Activated CD4-positive, alpha-beta T cell treated with anti-CD3 and anti-CD28 coated beads, Interleukin-2, amount 50 U/mL, for 1 hour (primary cell): ENCODE measurements at places on chromosomes 2 and 18.

- no peak for DNase-seq
Observed at GRCh38 chr2:43832457-43832856, 6.2 kb downstream of the ABCG5 start.

- no peak for DNase-seq
Observed at GRCh38 chr18:2956056-2956455, 56.9 kb downstream of the LPIN2 start.

GRCh38 chr2:232516551-232516950 lies 3.6 kb upstream of the PRSS56 start:
- no peak for DNase-seq

GRCh38 chr2:220076734-220077133 lies 449.3 kb downstream of the SLC4A3 start:
- no peak for DNase-seq

DNA sequence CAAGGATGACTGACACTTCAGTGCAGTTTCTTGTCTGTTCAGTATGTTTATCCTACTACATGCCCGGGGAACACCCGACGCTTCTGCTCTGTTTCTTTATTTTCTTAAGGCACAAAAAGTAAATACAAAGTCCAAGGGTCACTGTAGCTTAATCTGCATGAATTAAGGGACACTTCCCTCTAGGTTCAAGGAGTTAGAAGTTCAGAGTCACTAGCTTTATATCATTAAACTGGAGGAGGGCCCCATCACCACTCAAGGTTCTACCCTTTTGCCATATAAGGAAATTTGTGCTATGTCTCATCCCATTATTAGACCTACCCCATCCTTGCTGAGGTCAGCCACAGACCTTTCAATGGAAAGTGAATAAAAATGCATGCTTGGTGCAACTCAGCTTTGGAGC lies 27.6 kb upstream of the RMDN2 start:
- no peak for DNase-seq
